ENCODE measurements at places on chromosomes 3 and 15.

GRCh38 chr3:25604107-25604805 lies 60.5 kb downstream of the TOP2B start:
- DNase-seq, result no peak

- DNase-seq, result no peak
Observed at GRCh38 chr15:98953968-98954367, 53.6 kb downstream of the PGPEP1L start.

- no peak for DNase-seq
Observed at GRCh38 chr3:175208326-175208725, 349.2 kb downstream of the NAALADL2 start.

- DNase-seq, result no peak
Observed at GRCh38 chr3:88005066-88005465, 53.7 kb downstream of the CGGBP1 start.

DNA sequence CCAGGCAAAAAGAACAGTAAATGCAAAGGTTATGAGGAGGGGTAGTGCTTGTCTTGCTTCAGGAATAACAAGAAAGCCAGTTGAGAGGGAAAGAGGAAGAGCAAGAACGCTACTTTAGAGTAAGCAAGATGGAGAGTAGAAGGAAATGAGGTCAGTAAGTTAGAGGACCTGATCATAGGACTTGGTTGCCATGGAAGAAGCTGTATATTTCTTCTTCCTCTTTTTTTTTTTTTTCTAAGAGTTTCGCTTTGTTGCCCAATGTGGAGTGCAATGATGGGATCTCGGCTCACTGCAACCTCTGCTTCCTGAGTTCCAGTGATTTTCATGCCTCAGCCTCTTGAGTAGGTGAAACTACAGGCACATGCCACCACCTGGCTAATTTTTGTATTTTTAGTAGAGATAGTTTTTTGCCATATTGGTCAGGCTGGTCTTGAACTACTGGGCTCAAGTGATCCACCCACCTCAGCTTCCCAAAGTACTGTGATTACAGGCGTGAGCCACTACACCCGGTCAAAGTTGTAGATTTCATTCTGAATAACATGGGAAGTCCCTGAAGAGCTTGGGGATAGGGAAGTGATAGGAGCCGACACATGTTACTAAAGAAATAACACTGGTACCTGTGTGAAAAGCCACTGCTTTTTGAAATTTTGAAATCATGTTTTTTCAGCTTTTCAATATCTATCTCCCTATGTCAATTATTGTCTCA lies 527.9 kb upstream of the NAALADL2 start:
- no peak for DNase-seq

- DNase-seq, result no peak
Observed at GRCh38 chr3:52256622-52257021, 11.1 kb downstream of the PPM1M start.

DNA sequence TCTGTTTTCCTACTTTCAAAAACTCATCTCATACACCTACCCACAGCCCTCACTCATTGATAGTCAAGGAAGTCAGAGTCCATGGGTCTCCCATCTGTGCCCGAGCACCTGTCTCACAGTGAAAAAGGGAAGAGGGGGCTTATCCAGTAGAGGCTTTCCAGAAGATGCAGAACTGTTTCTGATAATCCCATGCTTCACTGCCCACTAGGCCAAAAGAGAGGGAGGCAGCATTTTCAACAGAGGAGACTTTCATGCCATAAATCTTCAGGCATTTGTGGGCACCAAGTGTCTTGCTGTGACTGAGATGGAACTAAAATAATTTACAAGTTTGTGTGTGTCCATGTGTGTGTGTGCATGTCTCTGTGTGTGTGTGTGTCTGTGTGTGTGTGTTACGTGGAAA lies 117.9 kb upstream of the PHLDB2 start:
- DNase-seq, result no peak

- DNase-seq, result no peak
Observed at GRCh38 chr15:27865926-27866325, 233.2 kb downstream of the OCA2 start.

DNA sequence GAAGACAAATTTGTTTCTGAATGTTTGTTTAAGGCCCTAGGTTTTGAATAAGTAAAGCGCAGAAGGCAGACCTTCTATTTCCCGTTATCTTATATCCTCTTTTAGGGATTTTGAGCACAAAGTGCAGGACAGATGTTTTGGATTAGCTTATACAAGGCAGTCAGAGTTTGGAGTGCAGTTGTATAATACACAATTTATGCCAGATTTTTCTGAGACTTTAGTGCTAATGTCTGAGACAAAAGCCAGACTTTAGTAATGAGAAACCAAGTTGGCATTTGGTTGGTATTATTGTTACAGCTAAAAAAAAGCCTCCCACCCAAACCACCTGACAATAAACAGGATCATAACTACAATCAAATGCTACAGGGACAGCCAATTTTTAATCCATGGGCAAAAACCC lies 309.9 kb upstream of the SATB1 start:
- no peak for DNase-seq

DNA sequence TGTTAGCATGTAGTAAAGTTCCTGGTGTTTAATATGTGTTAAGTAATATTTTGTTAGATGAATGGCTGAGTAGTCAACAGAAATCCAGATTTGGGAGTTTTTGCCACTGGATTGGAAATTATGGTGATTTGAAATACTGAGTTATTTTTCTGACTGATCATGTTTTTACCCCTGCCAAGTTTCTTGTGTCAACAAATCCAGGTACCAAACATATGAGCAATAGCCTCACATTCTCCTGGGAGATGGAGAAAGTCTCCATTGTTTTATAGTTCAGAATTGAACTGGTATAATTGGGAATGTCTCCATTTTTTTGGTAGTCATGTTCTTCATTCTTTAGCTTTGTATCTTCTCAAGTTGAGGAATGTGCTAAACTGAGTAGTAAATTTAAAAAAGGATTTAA lies 767.2 kb upstream of the LMCD1 start:
- DNase-seq, result no peak

DNA sequence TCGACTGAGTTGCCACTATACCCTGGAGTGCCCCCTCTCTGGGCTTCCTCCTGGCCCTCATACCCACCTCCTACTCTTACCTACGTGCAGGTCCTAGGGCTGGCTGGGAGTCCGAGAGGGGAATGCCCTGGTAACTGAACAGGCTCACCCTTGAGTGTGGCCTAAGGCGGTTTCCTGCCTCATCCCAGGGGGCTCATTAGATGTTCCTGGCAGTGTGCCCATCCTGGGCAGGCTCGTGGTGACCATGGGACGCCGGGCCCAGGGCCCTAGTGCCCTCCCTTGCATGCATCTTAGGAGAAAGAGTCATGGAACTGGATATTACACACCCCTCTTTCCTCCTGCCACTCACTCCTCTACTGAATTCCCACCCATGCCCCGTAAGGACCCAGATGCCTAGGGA lies 2.8 kb downstream of the SEMA4B start:
- no peak for DNase-seq

DNA sequence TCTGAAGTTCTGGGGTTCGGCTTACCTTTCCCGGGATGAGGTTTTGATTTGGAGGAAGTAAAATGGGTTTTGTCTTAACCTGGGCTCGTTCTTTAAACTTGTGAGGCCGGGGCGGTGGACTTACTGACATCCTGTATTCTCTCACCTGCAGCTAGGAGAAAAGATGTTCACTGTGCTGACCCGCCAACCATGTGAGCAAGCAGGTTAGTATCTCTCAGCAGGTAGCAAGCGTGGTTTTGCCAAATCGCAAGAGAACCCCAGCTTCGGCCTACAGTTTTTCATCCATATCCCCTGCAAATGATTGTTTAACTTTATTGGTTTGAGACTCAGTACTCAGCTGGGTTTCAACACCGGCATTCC lies 891 bp downstream of the ENTPD3 start:
- no peak for DNase-seq

DNA sequence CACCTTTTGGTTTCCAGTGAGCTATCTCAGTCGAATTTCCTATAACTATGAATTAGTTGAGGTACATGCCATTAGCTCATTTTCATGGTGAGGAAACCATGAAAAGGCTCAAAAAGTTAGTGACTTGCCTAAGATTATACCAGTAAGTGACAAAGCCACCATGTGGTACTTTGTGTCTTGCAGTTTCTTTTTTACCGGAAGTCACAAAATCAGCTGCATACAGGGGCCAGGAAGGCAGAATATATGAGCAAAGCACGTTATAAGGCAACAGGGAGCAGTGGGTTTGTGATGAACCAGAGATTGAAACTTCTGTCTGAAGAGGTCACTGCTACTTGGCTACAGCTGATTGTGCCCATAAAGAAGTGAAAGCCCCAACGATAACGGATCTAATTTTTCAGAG lies 50.3 kb downstream of the CMTM8 start:
- DNase-seq, result no peak
